ENCODE measurements at places on chromosomes 4 and X. TPM values are rescaled to one million over a fixed set of nuclear protein-coding genes. Genes with fewer than 3 reads are reported as not detected.
A peak's percentile ranks its signal among the peaks of the same experiment; 100 is the strongest.

Gene MAD2L1
- 8.2 TPM for total RNA-seq

Gene RADX
- 9.9 TPM for total RNA-seq

DNA sequence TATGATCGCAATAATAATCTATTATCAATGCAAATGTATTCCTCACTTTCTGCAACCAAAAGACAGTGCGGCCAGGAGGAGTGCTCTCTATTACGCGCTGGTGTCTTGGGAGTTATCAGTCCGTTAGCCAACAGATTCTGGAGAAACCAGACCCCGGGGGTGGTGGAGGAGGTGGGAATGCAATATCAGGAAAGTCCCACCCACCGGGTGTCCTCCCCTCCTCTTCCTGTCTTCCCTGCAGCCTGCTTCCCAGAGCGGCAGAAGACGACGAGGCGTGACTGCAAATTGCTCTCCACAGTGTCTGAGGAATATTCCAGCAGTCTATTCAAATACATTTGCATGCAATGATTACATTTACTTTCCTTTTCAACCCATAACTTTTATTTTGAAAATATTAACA lies 17.9 kb upstream of the TLR3 start:
- peaks cover 3% of the 10 kb centered on the region for H3K27me3 ChIP-seq
- H3K36me3 ChIP-seq = no peaks in the 10 kb centered on the region
- H3K4me1 ChIP-seq = no peaks in the 10 kb centered on the region

- no peaks in the 10 kb centered on the region for H3K4me1 ChIP-seq
- no peak overlapping the region for H3K27ac ChIP-seq
- H3K36me3 ChIP-seq = no peaks in the 10 kb centered on the region
- no peaks in the 10 kb centered on the region for H3K27me3 ChIP-seq
Measured at GRCh38 chrX:116872931-116873330, 410.2 kb upstream of the CT83 start.

Gene TMPRSS11D
- not detected for total RNA-seq

DNA sequence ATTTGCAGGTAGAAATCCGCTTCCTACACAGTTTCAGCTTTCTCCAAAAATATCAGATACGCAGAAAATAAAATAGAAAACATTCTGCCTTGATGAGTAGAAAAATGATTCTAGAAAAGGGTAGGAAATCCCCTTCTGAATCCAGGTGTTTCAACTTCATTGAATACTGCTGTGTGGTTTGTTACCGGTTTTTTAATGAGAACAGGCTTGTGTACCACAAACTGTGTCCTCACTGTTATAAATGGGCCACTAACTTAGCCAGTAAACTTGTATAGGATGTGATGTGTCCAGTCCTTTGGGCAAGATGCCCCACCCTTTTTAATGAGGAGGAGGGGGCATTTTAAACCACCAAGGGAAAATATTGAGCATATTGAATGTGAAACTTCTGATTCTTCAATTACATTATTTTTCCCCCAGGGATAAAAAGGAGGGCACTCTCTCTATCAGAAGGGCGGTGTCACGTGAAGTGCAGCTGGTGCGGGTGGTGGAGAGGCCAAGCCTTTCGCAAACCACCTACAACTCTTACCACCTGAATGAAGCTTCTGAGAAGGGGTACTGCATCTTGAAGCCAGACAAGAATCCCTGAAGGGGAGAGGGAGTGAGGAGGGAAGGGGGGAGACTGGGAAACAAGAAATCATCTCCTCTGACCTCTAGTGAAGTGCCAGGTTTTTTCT lies 4.5 kb downstream of the CXXC4 start:
- DNase-seq = no peak
- peak overlapping the region; percentile 85 for H3K4me3 ChIP-seq
- H3K27ac ChIP-seq = no peak overlapping the region
- H3K27me3 ChIP-seq = peaks cover 21% of the 10 kb centered on the region

DNA sequence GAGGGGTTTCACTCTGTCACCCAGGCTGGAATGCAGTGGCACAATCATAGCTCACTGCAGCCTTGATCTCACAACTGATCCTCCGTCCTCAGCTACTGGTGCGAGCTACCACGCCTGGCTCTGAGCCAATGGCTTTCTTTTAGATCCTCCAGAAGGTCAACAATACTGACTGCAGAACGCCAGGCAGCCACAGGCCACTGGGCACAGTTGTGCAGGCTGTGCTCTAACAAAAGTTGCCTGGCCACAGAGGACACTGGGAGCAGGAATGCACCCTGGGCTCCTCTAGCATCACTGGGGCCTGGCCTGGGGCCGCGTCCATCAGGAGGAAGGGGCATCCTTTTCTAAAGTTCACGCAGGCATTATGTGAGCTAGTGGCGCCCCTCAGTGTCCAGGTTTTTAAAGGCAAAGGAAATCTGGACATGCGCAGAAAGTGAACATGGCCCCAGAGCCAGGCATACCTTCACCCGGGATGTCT lies 14.9 kb upstream of the PORCN start:
- no peak overlapping the region for H3K4me3 ChIP-seq
- DNase-seq = no peak
- H3K4me1 ChIP-seq = no peaks in the 10 kb centered on the region
- no peak overlapping the region for H3K27ac ChIP-seq
- no peaks in the 10 kb centered on the region for H3K36me3 ChIP-seq

Gene HSD17B13
- total RNA-seq = 0.61 TPM

DNA sequence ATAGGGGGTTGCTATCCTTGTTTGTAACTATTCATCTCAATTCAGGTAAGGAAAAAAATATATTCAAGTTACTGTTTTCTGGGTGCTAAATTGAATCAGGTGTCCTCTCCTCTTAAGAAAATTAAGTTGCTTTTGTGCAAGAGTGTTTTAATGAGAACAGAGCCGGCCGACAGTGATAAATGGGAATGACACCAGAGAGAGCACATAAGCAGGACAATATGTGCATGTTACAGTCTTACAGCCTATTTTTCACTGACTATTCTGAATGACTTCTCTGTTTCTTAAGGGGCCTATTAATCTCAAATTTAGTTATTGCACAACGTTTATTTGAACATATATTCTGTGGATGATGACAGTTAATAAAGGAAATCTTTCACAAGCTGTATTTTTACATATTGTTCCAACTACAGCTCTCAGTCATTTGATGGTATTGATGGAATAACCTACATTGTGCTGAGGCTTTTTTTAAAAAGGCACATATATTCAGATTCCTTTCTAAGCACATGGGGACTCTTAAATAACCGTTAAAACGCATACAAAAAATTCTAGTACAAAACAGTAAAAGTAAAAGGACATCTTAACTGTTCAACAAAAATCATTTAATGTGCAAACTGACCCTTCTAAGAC lies 68.4 kb downstream of the SLC10A7 start:
- H3K4me3 ChIP-seq = no peak overlapping the region
- no peaks in the 10 kb centered on the region for H3K27me3 ChIP-seq
- no peak for DNase-seq
- H3K4me1 ChIP-seq = peaks cover 6% of the 10 kb centered on the region

GRCh38 chr4:78806943-78807460 lies 30.9 kb downstream of the BMP2K start:
- H3K27me3 ChIP-seq = no peaks in the 10 kb centered on the region
- no peak overlapping the region for H3K27ac ChIP-seq
- H3K4me3 ChIP-seq = no peak overlapping the region
- no peaks in the 10 kb centered on the region for H3K4me1 ChIP-seq

- DNase-seq = no peak
- H3K36me3 ChIP-seq = no peaks in the 10 kb centered on the region
- peaks cover 3% of the 10 kb centered on the region for H3K4me1 ChIP-seq
- H3K27me3 ChIP-seq = no peaks in the 10 kb centered on the region
Measured at GRCh38 chr4:100081491-100081890, 108.8 kb downstream of the DDIT4L start.

DNA sequence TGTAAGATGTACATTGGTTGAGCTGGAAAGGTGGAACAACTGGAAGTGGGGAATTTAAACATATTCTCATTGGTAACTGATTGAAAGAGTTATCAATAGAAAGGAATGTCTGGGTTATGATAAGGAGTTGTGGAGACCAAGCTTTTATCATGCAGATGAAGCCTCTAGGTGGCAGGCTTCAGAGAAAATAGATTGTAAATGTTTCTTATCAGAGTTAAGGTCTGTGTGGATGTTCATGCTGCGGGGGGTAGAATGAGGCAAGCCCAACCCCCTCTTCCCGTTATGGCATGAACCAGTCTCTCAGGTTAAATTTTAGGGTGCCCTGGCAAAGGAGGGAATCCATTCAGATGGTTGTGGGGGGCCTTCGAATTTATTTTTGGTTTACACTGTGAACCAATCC lies 16.0 kb downstream of the ARSD start:
- H3K4me3 ChIP-seq = no peak overlapping the region
- no peaks in the 10 kb centered on the region for H3K27me3 ChIP-seq
- no peak for DNase-seq
- H3K27ac ChIP-seq = no peak overlapping the region
- H3K4me1 ChIP-seq = no peaks in the 10 kb centered on the region
- no peaks in the 10 kb centered on the region for H3K36me3 ChIP-seq

DNA sequence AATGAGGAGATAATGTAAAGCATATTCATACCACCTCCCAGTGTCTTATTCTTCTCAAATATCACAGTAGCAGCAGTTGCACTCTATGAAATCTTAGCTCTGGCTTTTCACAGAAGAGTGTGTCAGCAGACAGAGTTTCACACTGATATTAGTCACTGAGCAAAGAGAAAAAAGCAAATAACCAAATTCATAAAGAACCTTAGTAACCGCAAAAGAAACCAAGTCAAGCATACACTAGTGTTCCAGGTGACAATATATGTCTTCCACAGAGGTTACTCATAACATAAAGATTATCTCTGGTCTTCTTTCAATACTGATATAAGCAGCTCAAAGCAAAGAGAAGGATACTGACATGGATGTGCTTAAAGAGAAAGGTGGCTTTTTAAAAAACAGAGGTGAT lies 181.7 kb upstream of the EDNRA start:
- no peaks in the 10 kb centered on the region for H3K27me3 ChIP-seq
- H3K36me3 ChIP-seq = no peaks in the 10 kb centered on the region
- DNase-seq = no peak
- H3K4me3 ChIP-seq = no peak overlapping the region

Gene CD99
- total RNA-seq = 211 TPM

Gene PDK3
- 19.9 TPM for total RNA-seq

DNA sequence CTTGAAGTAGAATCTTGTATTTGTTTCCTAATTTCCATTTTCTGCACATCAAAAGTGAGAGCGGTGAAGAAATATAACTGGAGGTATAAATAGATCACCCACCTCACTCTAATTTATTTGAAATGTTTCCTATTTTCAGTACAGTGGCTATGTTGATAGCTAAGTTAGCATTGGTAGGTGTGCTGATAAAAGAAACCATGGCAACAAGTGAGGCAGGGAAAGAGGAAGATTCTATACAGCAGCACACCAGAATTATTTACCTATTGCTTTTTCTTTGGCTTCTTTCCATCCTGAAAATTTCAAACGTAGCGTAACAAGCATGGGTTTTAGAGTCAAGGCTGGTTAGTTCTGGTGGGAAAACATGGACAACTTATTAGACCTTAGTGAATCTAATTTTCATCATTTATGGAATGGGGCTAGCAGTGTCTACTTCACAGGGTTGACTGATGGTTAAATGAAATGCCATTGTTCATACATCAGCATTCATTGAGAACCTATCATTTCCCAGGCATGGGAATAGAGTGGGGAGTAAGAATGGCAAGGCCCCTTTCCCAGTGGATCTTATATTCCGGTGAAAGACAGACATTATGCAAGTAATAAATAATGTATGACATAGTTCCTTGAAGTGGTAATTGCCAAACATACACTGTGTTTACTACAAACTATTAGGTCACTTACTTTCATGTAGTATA lies 30.6 kb upstream of the CTSO start:
- H3K27me3 ChIP-seq = no peaks in the 10 kb centered on the region
- DNase-seq = no peak
- H3K4me3 ChIP-seq = no peak overlapping the region
- no peaks in the 10 kb centered on the region for H3K36me3 ChIP-seq

Gene MAGEA1
- total RNA-seq = not detected

GRCh38 chr4:78784236-78784865 lies 8.2 kb downstream of the BMP2K start:
- no peak for DNase-seq
- H3K4me1 ChIP-seq = peaks cover 16% of the 10 kb centered on the region
- no peaks in the 10 kb centered on the region for H3K27me3 ChIP-seq
- H3K36me3 ChIP-seq = no peaks in the 10 kb centered on the region
- no peak overlapping the region for H3K27ac ChIP-seq

DNA sequence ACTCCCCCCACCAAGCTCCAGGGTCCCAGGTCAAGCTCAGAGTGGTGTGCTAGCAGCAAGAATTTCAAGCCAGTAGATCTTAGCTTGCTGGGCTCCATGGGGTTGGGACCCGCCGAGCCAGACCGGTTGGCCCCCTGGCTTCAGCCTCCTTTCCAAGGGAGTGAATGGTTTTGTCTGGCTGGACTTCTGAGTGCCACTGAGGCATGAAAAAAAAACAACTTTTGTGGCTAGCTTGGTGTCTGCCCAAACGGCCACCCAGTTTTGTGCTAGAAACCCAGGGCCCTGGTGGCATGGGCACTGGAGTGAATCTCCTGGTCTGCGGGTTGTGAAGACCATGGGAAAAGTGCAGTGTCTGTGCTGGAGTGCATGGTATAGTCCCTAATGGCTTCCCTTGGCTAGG lies 82.6 kb downstream of the NBDY start:
- H3K4me3 ChIP-seq = no peak overlapping the region
- peaks cover 5% of the 10 kb centered on the region for H3K4me1 ChIP-seq
- DNase-seq = no peak
- no peaks in the 10 kb centered on the region for H3K27me3 ChIP-seq

- H3K4me3 ChIP-seq = no peak overlapping the region
- H3K27me3 ChIP-seq = no peaks in the 10 kb centered on the region
- no peak overlapping the region for H3K27ac ChIP-seq
- no peaks in the 10 kb centered on the region for H3K4me1 ChIP-seq
Measured at GRCh38 chrX:134469486-134469885, 9.5 kb downstream of the HPRT1 start.

- no peaks in the 10 kb centered on the region for H3K27me3 ChIP-seq
- H3K27ac ChIP-seq = peak overlapping the region; percentile 47
- no peaks in the 10 kb centered on the region for H3K36me3 ChIP-seq
- H3K4me3 ChIP-seq = peak overlapping the region; percentile 29
- no peaks in the 10 kb centered on the region for H3K4me1 ChIP-seq
Measured at GRCh38 chrX:19990151-19990555, 708 bp downstream of the BCLAF3 start.

DNA sequence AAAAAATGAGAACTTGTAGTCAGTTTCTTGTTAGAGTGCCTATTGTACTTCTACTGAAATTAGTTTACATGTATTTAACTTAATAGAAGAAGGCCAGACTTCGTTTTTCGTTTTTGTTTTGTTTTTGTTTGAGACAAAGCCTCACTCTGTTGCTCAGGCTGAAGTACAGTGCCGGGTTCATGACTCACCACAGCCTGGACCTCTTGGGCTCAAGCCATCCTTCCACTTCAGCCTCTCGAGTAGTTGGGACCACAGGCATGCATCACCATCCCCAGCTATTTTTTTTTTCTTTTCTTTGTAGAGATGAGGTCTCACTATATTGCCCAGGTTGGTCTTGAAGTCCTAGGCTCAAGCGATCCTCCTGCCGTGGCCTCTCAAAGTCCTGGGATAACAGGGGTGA lies 793.9 kb downstream of the ADGRL3 start:
- no peak overlapping the region for H3K4me3 ChIP-seq
- H3K36me3 ChIP-seq = no peaks in the 10 kb centered on the region
- no peak for DNase-seq
- no peaks in the 10 kb centered on the region for H3K4me1 ChIP-seq
- no peak overlapping the region for H3K27ac ChIP-seq
